Activated CD4-positive, CD25-positive, alpha-beta regulatory T cell treated with anti-CD3 and anti-CD28 coated beads, Interleukin-2, amount 50 U/mL, for 24 hours (primary cell): ENCODE measurements at places on chromosomes 7 and 10.
A peak's percentile ranks its signal among the peaks of the same experiment; 100 is the strongest.

- no peak for ATAC-seq
Measured at GRCh38 chr7:31954500-31954899, 115.7 kb downstream of the PDE1C start.

GRCh38 chr10:100982916-100983830 is 4.1 kb downstream of the MRPL43 start:
- ATAC-seq, result no peak

DNA sequence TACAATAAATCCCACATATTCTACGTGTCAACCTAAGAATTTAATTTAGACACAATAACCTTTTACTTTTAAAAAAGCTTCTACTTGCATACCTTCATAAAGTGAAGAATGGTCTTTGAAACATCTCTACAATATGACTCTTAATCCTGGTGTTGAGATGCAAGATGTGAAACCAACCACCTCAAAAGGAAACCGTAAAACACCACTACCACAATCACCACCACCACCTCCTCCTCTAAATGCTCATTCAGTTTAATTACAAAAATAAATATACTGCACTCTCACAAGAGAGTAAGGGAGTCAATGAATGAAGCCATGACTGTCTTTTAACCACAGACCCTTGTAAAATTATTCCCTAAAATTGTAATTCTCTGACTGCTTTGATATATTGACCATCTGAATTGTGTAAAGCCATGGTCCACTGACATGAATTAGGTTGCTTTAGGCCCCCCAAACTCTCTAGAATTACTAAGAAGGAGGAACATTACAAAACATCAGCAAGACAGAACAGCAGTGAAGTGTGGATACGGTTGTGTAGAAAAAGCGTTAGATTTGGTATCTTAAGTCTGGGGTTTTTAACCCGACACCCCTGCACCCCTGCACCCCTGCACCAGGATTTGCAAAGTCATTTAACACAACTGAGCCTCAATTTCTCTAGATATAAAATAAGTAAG is 171.4 kb downstream of the SFMBT2 start:
- peak; percentile 96 for ATAC-seq

- ATAC-seq, result peak; percentile 18
Measured at GRCh38 chr7:26865094-26865388, 651 bp upstream of the SKAP2 start.

DNA sequence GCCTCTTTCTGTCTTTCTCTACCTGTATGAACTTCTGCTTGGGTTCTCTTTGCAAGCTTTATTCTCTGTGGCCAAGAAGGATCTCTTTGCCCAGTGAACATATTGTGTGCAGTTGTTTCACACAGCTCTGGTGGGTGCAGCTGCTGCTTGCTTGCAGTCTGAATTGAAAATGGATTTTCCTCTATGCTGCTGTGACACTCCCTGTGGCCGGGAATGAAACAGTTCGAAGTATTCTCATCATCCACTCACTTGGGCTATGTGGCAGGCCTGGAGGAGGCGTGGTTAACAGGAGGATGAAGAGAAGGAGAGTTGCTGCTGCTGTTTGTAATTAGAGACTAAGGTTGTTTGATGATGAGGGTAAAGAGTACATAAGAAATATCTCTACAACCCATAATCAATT is 28.4 kb upstream of the ITGA8 start:
- no peak for ATAC-seq

DNA sequence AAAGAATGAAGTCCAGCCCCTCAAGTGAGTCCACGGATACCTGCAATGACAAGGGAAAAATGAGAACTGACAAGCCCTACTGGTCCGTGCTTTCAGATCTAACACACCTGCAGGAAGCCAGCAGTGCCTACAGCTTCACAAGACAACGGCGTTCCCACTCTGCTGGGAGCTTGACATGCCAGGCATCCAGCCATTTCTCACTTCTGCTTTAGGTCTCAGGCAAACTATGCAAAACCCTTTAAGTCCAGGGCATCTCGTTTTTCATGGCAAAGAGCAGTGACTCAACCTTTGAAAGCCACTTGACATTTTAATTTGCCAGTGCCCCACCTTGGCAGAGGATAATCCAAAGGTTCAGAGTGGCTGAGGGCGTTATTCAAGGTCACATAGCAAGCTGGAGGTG is 49.1 kb upstream of the GPAM start:
- ATAC-seq, result no peak
